Thoracic aorta (tissue), 2 donors: ENCODE measurements at places on chromosomes 1 and 21.

- no peak overlapping the region for H3K27ac ChIP-seq
- no peak for DNase-seq
- H3K27me3 ChIP-seq: no peaks in the 10 kb centered on the region
- no peak overlapping the region for H3K4me3 ChIP-seq
Measured at GRCh38 chr21:41620982-41621381, 113.0 kb upstream of the TMPRSS2 start.

- H3K36me3 ChIP-seq: peaks cover 11% of the 10 kb centered on the region
- peak; percentile 13 for DNase-seq
- peak overlapping the region; percentile 68 for H3K27ac ChIP-seq
- H3K27me3 ChIP-seq: no peaks in the 10 kb centered on the region
- peaks cover 28% of the 10 kb centered on the region for H3K4me1 ChIP-seq
- H3K4me3 ChIP-seq: peak overlapping the region; percentile 29
Measured at GRCh38 chr1:154155251-154155650, 378 bp upstream of the NUP210L start.

GRCh38 chr1:169570172-169570574 is 16.1 kb downstream of the F5 start:
- no peak overlapping the region for H3K4me3 ChIP-seq
- H3K27ac ChIP-seq: no peak overlapping the region

- H3K27me3 ChIP-seq: no peaks in the 10 kb centered on the region
- H3K4me3 ChIP-seq: peak overlapping the region; percentile 50
- peaks cover 90% of the 10 kb centered on the region for H3K4me1 ChIP-seq
Measured at GRCh38 chr1:228088586-228089498, 6.3 kb downstream of the ARF1 start.

- H3K27ac ChIP-seq: no peak overlapping the region
- no peaks in the 10 kb centered on the region for H3K36me3 ChIP-seq
- DNase-seq: no peak
- peaks cover 9% of the 10 kb centered on the region for H3K4me1 ChIP-seq
Measured at GRCh38 chr1:23585321-23586022, 26.2 kb upstream of the ID3 start.

- DNase-seq: no peak
- no peaks in the 10 kb centered on the region for H3K27me3 ChIP-seq
- peaks cover 13% of the 10 kb centered on the region for H3K4me1 ChIP-seq
- peaks cover 16% of the 10 kb centered on the region for H3K36me3 ChIP-seq
- H3K4me3 ChIP-seq: peak overlapping the region; percentile 45
Measured at GRCh38 chr1:248841702-248842395, 3.8 kb downstream of the ZNF672 start.

- H3K36me3 ChIP-seq: no peaks in the 10 kb centered on the region
- no peak for DNase-seq
- no peaks in the 10 kb centered on the region for H3K27me3 ChIP-seq
- H3K27ac ChIP-seq: peak overlapping the region; percentile 79
Measured at GRCh38 chr1:59408608-59409240, 111.8 kb downstream of the FGGY start.

- no peaks in the 10 kb centered on the region for H3K36me3 ChIP-seq
- H3K4me3 ChIP-seq: no peak overlapping the region
- H3K27ac ChIP-seq: no peak overlapping the region
- no peak for DNase-seq
- H3K27me3 ChIP-seq: no peaks in the 10 kb centered on the region
Measured at GRCh38 chr1:109790329-109790728, 26.6 kb upstream of the EPS8L3 start.
